Fibroblast of villous mesenchyme (primary cell): ENCODE measurements at places on chromosomes 4 and X. TPM values are rescaled to one million over a fixed set of nuclear protein-coding genes. Genes with fewer than 3 reads are reported as not detected.

DNA sequence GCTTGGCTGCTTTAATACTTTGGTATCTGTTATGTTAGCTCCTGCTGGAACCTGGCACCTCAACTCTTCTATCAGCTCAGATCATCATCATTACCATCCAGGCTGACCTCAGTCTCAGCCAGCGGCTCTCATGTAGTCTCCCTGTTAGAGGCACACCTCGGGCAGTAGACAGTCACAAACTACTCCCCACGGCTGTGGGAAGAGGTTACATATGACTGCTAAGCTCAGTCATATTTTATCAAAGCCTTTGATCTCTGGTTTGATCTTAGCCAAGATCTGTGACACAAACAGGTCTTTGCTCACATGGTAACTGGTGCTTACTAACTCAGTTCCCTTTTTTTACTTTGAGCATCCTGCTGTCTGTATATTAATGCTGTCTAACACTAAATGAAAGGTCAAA, 384.9 kb downstream of the CENPC start:
- DNase-seq = no peak

DNA sequence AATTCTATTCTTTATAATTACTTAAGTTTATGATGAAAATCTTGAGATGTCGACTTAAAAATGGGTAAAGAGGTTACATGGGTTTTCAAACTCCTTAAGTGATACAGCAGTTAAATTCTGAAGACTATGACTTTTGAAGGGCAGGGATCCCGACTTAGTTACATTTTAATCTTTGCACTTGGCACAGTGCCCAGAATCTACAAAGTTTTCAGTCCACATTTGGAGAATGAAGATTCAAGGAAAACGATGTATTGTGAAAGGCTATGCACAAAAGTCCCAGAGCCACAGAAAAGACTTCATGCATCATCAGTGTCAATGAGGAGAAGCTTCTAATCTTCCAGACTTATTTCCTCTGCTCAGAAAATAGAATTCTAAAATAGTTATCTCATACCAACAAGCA, 36.3 kb upstream of the GRPR start:
- no peak for DNase-seq

DNA sequence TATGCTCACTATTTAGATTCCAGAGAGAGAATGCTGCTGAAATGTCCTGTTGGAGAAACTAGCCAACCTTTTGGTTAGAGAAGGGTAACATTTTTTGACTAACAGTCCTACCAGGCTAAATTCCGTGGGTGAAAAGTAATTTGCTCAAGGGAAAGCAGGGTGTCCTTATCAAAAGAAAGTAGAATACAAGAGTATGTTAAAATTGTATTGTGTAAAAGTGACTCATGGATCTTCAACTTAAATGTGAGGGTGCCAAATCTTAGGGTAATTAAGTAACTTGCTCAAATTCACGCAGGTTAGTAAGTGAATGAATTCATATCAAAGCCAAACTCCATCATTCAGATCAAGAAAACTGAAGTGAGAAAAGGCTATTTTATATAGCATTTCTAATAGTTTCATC, 81.7 kb downstream of the PCDH7 start:
- DNase-seq = no peak

- peak; percentile 59 for DNase-seq
These were observed 144.6 kb downstream of the AMELX start for GRCh38 chrX:11437642-11438379.

ANK2 gene
- total RNA-seq = 15.1 and 23.2 TPM in 2 replicates

DNA sequence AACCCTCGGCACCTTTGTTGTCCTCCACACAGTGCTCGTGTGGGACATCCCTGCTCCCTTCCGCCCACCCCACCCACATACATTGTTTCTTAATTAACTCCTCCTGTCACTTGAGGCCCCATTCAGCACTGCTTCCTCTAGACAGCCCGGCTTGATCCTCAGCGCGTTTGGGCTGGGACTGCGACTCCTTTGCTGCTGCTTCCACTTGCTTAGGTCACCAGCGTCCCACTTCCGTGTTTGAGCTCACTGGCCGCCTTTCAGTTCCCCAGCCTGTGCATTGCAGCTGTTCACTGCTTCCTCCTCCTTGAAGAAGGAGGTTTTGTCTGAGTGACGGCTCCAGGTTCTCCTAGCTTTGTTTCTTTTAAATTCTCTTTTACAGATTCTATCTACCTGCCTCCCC, 16.1 kb downstream of the RNF4 start:
- peak; percentile 37 for DNase-seq
